LoVo (cell line): ENCODE measurements at places on chromosomes 1 and 21.
A peak's percentile ranks its signal among the peaks of the same experiment; 100 is the strongest.

GRCh38 chr1:115989699-115990098, 13.4 kb downstream of the SLC22A15 start:
- DNase-seq: no peak

- DNase-seq: no peak
Measured at GRCh38 chr1:218468711-218469110, 123.6 kb downstream of the TGFB2 start.

GRCh38 chr1:201898992-201899391, 10.3 kb downstream of the SHISA4 start:
- DNase-seq: no peak

DNA sequence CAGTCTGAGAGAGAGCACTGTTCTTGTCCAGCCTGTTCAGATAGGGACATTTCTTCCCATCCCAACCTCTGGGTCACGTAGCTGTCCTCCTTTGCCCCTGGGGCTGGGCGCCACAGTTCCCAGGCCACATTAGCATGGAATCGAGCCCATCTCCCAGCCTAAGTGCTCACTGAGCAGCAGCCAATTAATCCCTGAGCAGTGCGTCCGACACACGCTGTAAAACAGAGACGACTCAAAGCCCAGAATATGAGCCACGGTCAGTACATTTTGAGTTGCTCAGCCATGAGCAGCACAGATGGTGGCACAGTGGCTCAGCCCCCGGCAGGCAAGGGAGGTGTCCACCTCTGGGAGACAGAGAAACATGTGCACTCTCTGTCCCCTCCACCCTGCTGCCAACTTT, 267.4 kb downstream of the NPHP4 start:
- no peak for DNase-seq

GRCh38 chr1:96520579-96520947, 201.0 kb upstream of the PTBP2 start:
- no peak for DNase-seq

DNA sequence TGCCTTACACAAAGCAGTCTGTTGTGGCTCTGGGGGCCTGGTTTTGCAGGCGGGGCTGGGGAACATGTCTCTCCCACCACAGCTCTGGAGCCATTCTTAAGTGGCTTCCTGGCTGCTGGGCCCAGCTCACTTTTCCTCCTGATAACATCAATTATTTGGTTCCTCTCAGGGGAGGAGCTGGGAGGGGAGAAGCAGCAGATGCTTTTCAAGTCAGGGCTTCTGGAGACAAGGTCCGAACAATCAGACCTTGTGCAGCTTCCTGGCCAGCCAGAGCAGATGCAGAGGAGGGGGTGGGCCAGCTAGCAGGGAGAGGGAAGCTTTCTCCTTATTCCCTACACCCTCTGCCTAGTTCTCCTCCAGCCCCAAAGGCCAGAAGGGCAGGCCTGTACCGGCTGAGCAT, 3.7 kb upstream of the PAQR6 start:
- no peak for DNase-seq

DNA sequence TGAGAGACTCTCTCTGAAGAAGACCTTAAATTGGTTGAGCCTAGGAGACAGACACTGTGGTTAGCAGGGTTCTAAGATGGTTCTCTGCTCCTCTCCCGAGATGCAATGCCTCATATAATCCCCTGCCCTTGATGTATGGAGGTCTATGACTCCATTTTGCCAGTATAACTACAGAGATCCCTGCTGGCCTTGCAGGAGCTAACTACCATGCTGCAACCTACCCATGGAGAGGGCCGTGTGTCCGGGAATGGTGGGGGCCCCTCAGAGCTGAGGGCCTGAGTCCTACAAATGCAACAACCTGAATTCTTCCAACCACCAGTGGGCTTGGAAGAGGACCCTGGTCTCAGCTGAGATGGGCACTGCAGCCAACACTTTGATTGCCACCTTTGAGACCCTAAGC, 388.0 kb downstream of the SETD4 start:
- DNase-seq: no peak

DNA sequence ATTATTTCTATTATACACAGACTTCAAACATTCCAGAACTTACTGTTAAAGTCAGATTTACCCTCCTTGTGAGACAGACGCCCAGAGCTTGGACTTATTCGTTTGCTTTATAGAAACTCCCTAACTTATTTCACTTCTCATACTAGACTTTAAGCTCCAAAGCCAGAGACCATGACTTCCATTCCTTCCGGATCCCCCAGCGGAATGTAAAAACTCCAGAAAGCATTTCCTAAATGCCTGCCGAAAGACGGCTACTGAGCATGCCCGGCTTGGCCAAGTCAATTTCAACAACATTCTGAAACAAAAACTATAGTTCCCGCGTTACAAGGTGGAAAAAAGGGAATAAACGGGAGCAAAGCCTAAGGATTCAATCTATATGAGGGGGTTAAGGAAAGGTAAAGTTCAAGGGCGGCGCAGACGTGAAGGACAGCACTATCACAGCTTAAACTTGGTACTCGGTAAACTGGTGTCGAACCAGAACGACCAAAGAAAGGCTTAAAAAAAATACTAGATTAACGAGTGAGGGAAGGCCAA, 1.1 kb downstream of the USP48 start:
- DNase-seq: peak; percentile 31

GRCh38 chr1:33231166-33231565, 25.1 kb upstream of the ZNF362 start:
- DNase-seq: no peak

DNA sequence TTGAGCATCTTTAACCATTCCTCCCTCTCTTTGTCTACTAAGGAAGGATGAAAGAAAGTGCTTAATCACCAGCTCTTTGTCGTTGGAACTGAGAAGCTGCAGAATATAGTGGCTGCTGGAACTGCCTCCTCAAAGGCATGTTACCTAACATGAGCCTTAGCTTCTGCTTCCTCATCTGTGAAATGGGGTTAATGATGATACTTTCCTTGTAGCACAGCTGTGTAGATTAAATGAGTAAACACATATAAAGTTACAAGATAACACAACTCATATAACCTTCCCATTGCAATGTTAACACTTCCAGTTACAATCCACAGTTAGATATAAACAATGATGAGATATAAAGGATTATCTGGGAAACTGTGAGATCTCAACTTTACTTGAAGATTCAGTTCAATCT, 48.4 kb upstream of the ZNF326 start:
- DNase-seq: no peak

- DNase-seq: no peak
Measured at GRCh38 chr1:175208773-175209492, 16.4 kb upstream of the KIAA0040 start.

- DNase-seq: no peak
Measured at GRCh38 chr1:192516776-192517297, 58.7 kb upstream of the RGS1 start.

DNA sequence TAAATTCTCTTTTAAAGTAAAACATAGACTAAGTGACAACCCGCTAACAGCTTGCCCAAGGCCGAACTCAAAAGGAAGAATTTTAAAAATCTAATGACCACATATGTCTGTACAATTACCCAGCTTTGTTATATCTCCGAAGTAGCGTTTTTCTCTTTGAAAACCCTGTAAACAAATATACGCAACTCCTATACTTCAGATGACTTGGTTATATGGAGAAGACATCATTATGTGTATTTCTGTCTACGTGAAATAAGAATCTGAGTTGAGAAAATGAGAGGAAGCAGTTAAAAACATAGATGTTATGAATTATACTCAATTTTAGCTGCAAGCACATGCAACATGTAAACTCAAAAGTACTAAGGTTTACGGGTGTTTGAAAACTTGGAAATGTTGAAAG, 2.0 kb downstream of the PBX1 start:
- no peak for DNase-seq

DNA sequence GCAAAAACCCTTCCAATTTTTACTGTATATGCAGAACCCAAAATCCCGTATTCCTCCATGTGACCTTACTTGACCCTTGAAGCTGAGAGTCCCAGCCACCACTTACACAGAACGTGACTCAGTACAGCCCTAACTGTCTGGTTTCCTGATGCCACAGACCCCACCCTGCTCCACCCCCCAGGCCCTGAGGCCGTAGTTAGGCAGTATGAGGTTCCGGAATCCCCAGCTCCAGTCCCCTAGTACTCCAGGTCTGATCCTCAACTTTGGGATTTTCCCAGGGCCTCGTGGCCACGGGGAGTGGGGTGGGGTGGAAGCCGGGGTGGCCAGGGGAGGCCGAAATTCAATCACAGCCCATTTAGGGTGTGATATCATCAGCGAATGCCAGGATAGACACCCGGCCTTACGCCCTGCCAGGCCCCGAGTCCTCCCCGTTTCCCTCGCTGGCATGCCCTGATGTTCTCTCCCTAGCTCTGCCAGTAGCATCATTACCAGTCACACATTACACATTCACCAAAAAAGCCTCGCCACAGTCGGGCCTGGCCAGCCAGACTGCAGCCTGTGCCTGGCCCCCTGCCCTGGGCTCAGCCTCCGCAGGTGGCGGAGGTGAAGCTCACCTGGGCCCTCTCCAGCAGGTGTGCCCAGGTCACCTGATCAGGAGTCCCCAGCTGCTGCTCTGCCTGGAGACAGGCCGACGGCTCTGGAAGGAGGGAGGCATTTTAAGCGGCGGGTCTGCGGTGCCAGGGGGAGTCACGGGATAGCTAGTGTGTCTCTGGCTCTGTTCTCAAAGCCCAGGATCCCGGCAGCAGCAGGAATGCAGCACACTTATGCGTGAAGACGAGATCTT, 70.8 kb downstream of the SCCPDH start:
- no peak for DNase-seq

- no peak for DNase-seq
Measured at GRCh38 chr1:57164584-57164983, 198.8 kb upstream of the C8B start.

GRCh38 chr1:1666526-1666925, 7.7 kb upstream of the CDK11B start:
- DNase-seq: no peak

GRCh38 chr21:21530680-21531079, 532.5 kb downstream of the NCAM2 start:
- DNase-seq: no peak

GRCh38 chr1:31704271-31705079, 658 bp upstream of the COL16A1 start:
- DNase-seq: no peak

- no peak for DNase-seq
Measured at GRCh38 chr1:22635436-22635835, 992 bp upstream of the C1QA start.

DNA sequence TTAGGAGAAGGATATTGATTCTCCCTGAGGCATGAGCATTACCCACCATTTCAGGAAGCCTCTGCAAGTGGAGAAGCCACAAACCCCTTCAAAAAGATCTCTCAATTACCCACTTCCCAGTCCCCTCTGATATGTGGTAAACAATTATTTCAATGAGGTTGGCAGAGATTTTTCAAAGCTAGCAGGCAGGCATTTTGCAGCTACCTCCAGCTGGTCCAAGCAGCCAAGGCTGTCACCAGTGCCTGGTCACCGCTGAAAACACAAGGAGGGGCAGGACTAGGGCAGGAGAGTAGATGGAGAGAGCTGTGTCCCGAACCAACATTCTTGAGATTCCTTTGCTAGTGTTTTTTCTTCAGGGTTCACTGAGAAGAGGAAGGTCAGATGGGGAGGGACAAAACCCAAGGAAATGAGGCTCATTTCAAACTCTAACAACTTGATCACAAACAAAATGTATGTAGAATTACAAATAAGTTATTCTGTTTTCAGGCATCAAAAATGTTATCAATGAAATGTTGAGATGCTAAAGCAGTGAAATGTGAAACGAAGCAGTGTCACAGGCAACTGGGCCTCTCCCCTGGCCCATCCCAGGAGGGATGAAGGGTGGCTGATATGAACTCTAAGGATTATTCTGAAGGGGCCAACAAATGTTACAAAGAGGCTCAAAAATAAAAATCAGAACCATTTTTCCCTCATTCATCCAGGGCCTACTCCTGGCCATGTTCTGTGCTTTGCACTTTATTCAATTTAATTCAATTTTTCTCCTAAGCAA, 22.3 kb downstream of the APP start:
- no peak for DNase-seq

DNA sequence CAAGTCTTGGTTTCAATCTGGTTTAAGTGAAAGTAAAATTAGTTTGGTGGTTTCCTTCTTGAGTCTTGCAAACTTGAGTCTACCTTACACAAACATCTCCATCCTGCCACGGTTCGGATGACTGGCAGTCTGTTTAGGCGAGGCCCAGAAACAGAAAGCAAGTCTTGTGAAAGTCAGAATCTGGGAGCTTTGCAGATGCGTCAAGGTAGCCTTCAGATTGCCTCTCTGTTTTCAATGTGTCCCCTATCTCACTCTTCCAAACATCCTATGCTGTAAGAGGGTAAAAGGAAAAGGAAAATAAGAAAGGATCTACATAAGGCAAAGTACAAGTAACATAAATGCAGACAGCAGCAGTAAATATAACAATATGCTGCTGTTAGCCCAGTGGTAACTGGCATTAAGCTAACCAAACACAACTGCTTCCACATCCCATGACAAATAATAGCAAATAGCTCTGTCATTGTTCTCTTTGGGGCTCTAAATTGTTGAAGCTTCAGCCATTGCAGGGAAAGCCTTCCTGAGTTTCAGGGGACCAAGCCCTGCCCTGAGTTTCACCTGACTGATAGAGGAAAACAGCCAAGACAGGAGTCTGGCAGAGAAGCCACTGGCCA, 26.2 kb upstream of the C1orf105 start:
- no peak for DNase-seq

- no peak for DNase-seq
Measured at GRCh38 chr1:51268634-51269033, 32.6 kb downstream of the RNF11 start.

DNA sequence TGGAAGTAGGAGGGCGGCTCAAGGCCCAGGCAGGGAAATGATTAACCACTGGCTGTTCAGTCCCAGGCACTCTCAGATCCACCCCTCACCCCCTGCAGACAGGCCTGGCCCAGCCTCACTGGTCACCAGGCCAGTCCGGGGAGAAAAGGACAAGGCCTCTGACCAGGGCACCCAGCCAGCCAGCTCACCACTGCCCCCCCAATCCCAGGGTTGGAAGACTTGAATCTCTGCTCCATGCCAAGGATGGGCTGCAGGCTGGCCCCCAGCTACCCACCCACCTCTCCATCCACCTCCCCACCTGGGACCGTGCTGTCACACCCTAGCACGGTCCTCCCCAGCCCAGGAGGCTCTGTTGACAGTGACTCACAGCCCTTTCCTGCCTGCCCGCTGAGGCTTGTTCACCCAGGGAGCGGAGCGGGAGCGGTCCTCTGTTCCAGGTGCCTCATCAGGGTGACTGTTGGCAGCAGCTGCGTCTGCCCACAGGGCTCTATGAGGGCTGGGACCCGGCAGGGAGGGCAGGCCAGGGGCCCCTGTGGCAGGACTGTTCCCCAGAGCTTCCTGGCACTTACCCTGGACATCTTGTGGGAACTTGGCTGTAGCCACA, 2.2 kb downstream of the LAD1 start:
- peak; percentile 84 for DNase-seq
